ENCODE measurements at places on chromosomes 4 and X.

GRCh38 chrX:115192244-115192700, 3.1 kb downstream of the RBMXL3 start:
- no peak for DNase-seq

GRCh38 chrX:68363984-68364383, 69.3 kb downstream of the OPHN1 start:
- no peak for DNase-seq

GRCh38 chrX:11309220-11309619, 16.0 kb downstream of the AMELX start:
- no peak for DNase-seq

- no peak for DNase-seq
Measured at GRCh38 chr4:6383009-6383404, 89.4 kb downstream of the PPP2R2C start.

DNA sequence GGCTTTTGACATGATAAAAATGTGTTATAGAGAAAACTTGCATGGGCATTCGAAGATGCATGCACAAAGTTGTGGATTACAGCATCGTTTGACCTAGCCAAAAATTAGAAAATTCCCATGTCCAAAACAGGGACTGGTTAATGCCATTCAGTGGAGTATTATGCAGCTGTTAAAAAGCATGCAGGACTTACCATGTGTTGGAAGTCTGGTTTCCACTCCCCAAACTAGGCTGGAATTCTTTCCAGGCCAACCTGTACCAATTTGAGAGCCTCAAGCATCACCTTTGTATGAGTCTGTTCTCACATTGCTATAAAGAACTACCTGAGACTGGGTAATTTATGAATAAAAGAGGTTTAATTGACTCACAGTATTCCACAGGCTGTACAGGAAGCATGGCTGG, 45.9 kb upstream of the MTM1 start:
- no peak for DNase-seq

GRCh38 chr4:56311299-56311975, 75.9 kb downstream of the AASDH start:
- DNase-seq: no peak

GRCh38 chr4:8855818-8856245, 15.8 kb downstream of the HMX1 start:
- DNase-seq: no peak

DNA sequence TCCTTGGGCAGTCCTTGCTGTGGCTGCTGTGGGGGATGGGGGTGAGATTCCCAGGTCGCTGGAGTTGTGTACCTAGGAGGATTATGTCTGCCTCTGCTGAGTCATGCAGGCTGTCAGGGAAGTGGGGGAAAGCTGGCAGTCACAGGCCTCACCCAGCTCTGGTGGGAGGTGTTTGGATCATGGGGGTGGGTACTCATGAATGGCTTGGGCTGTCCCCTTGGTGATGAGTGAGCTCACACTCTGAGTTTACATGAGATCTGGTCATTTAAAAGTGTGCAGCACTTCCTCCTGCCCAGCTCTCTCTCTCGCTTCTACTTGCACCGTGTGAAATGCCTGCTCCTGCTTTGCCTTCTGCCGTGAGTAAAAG, 24.6 kb upstream of the PDLIM3 start:
- DNase-seq: no peak

- DNase-seq: no peak
Measured at GRCh38 chr4:71540749-71541269, 202.0 kb downstream of the SLC4A4 start.

DNA sequence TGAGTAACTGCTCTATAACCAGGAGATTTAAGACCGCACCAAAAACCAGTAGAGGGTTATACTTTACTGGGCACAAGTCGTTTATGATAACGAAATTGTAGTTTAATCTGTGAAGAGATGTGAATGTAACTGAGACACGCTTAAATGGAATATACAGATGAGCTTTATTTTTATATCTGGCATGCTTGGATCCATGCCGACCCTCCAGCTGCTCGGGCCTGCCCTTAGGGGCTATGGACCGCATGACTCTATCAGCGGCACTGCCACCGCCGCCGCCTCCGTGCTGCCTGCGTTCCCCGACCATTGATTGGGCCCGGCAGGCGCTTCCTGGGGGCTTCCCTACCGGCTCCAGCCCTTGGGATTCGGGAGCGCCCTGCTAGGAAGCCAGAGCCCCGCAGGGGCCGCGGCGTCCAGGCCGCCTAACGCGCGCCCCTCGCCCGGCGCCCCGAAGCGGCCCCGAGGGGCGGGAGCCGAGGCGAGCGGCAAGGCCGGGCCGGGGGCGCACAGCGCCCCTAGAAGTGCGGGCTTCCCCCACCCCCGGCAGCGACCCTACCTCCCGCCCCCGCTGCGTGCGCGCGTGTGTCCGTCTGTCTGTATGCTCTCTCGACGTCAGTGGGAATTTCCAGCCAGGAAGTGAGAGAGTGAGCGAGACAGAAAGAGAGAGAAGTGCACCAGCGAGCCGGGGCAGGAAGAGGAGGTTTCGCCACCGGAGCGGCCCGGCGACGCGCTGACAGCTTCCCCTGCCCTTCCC, at the start of gene NFKB1:
Gene NFKB1, plus strand, starts transcription at position 664 of the 751 bp plus-strand sequence. CDS start 24,160 bp downstream, outside the sequence.
- peak; percentile 69 for DNase-seq

DNA sequence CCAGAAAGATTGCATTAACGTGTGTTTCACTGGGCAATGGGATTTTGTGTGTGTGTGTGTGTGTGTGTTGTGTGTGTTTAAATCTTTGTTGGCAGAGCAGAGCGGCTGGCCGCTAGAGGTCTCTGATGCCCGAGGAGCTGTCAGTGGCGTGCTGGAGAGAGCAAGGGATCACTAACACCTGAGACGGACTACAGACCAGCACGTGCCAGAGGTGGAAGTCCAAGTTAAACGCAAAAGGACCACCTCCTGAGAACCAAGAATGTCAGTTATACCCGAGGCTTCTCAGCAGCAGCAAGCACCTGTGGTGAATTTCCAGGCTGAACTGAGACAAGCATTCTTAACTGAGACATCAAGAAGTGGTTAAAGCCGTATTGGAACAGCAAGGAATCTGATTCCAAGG, 9.0 kb upstream of the SLC25A14 start:
- DNase-seq: peak; percentile 10
